Activated T-cell treated with anti-CD3 and anti-CD28 coated beads, Interleukin-2, amount 50 U/mL, for 1 hour (primary cell): ENCODE measurements at places on chromosomes 4 and X.

DNA sequence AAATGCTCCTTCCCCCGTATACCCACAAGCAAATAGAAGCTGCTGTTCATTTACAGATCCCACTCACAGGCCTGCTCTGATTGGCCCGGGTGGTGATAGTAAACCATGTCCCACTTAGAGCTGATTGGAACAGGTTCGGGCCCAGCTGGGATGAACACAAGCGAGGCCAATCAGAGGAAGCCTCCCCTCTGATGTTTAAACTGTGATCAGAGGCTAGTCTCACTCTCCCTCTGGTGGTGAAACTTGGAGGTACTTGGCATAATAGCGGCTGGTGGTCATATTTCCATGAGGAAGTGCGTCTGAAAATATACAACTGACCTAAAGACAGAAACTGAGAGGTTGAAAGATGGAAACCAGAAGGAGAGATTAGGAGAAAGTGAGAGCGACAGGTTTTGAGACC, 51.5 kb upstream of the TRPC3 start:
- no peak for DNase-seq

- no peak for DNase-seq
These were observed 29.4 kb downstream of the FAT4 start for GRCh38 chr4:125344198-125344597.

DNA sequence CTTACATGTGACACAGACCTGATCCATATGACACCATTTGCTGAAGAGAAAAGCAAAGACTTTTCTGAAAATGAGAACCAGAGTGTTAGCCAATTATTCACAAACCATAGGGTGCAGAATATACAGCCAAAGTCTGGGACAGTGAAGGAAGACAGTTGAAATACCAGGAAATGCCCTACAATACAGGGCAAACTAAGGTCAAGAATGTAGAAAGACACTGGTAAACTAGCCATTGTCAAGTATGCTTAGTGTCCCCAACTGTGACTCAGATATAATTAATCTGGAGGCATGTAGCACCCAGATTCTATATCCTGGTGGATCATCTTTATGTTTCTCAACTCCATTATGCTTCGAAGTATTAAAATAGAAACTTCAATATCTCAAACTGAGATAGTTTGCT, 200.9 kb upstream of the FSTL5 start:
- no peak for DNase-seq

DNA sequence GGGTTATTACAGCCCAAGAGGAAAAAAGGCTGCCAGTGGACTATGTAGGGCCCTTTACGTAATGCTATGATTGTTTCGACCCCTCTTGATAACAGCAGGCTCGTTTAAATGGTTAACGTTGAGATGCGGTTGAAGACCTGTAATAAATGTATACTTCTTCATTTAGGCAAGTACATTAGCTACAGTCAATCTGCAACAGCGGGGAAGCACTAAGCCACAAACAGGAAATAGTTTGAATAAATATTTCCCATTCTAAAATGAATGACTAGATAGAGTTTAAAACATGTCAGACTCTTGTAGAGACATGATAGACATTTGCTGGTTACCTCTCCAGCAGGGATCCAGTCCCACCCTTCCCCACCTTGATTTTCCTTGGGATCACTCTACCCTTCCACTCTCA, 38.1 kb upstream of the STIM2 start:
- no peak for DNase-seq

GRCh38 chrX:41177297-41177696, 92.1 kb downstream of the USP9X start:
- no peak for DNase-seq

GRCh38 chrX:40158036-40158706, 60.4 kb upstream of the BCOR start:
- DNase-seq = peak; percentile 62

DNA sequence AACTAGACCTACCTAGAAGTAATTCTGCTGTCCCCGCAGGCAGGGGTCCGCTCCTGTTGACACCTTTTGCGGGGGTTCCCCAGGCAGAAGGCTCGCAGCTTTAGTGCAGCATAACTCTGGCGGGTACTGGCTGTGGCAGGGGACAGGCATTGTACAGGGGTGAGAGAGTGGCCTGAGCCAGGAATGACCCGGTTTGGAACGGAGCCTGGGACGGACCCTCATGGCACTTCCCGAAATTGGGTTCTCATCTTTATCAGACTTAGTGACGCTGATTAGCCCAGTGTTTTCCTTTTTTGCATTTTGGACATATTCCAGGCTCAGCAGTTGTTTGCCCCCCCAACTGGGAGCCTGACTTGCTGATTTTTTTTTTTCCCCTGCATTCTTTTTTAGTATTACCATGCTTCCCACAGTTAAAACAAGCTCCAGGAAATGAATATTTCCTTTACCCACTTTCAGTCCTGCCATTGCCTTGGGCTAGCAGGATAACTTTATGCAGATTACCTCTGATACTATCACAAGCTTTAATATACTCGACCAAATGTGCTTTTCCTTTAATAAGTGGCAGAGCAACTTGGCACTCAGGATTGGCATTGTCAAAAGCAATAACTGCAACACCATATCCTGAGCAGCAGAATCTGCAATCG, 55.8 kb upstream of the WDR1 start:
- no peak for DNase-seq

- DNase-seq = no peak
These were observed 534.3 kb downstream of the ADGRL3 start for GRCh38 chr4:61734409-61734808.

DNA sequence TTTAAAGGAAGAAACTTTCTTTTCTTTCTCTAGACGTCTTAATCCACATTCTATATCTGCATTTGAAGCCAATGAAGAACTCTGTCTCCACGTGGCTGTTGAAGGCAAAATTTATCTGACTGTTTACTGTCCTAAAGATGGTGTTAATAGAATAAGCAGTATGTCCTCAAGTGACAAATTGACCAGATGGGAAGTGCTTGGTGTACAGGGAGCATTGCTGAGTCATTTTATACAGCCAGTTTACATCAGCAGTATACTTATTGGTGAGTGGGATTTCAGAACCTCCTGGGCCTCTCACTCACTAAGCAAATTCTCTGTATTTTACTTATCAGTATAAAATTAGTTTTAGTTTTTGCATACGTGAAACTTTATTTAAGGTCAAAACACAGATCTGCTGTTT, 33.7 kb downstream of the ADAD1 start:
- no peak for DNase-seq

GRCh38 chr4:77146186-77147078, 10.6 kb upstream of the CCNG2 start:
- DNase-seq = no peak

DNA sequence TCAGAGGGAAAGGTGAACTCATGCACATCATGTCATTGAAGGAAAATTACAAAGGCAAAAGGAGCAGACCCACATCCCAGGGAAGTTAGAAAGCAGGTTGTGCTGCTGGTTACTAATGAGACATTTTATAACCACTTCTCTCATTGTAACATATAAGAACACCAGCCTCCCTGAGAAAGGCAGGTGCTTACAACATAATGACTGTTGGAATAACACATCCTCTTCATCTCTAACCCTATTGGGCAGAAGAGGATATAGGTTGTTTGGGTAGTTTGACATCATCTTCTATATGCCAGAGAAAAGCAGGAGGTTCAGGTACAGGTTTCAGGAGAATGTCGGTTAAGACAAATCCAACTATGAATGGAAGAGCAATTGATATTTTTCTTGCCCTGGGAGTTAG, 77.6 kb downstream of the MAOA start:
- DNase-seq = no peak

- no peak for DNase-seq
These were observed 201.6 kb downstream of the STIM2 start for GRCh38 chr4:27062256-27062655.

DNA sequence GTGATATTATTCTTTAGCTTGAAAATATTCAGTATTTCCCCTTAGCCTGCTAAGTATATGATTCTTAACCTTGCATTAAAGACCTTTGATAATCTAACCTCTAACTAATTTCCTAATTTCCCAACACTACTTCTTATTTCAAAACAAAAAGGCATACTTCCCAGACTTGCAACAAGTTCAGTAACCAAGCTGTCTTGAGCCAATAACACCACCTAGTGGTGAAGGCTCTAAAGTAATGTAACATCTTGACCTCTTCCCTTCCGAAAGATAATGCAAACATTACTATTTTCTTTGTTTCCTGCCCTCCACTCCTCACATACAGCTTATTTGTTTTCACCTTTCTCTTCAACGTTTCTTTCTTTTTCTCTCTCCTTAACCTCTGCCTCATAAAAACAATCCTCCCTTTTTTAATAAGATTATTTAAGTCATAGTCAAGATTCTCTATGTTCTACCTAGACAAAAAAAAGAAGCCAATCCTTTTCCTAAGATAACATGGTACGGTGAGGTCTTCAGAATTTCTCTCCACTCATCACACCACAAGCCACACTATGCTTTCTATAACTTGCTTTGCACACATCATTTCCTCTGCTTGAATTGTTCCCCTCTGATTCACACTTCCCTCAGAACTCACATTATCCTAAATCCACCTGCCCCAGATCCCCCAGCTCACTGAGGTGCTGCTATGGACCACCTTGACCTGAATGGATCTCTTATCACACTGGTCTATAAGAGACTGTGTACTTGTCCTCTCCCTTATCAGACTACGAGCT, 3.5 kb downstream of the FAT1 start:
- no peak for DNase-seq

DNA sequence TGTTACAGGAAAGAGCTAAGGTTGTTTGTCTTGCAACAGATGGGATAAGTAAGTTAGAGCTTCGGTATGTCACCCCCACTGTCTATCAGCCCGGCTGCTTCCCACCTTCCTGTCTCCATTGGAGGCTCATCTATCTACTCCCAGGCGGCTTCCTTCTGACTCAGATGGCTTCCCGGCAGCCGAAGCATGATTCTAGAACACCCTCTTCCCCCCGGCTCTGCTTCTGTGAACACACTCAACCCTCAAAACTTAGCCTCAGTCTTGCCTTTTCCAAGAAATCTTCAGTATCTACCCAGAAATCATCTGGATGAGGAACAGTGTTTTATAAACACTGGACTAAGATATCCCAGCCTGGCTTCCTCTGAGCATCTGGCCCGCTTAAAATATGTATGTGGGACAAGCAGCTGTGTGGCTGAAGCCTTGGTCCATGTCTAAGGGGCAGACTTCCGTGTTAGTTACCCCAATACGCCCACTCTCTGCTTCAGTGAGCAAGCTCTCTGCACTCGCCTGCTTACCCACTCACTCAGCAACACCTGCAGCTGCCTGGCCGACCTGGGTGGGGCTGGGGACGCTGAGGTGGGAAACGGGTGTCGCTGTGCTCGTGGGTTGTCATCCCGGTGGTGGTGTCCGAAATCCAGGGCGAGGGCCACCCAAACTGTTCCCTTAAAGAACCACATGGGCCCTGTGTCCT, 12.0 kb upstream of the SLC2A9 start:
- DNase-seq = no peak

GRCh38 chr4:164904941-164905340, 28.0 kb downstream of the APELA start:
- DNase-seq = no peak

- DNase-seq = no peak
These were observed 49.5 kb downstream of the SUPT20HL2 start for GRCh38 chrX:24264383-24264782.

DNA sequence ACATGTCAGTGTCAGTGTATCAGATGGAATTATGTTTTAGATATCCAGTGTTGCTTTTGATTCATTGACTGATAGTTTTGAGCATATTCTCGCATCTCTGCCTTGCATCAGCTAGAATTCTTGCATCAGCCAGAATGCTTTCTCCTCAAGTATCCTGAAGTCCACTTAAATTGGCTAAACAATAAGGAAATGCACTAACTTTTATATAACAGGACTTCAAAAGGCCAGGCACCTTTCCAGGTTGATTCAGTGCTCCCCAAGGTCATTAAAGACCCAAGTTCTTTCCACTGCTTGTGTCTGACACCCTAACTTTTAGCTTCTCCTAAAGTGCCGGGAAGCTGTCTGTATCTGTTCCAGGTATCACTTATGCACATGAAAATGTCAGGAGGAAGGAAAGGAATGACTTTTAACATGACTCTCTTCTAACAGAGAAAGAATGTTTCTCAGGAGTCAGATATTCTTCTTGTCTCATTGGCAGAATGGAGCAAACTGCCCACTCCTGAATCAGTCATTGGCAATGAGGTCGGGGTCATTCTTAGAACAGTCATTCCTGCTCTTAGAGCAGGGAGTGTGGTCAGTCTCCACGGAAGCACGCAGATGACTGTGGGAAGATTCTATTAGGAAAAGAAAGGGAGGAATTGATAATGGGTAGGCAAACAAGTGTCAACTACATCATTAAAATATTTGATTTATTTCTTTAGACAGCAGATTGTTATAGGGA, 92.9 kb upstream of the TLL1 start:
- no peak for DNase-seq

- DNase-seq = no peak
These were observed 14.1 kb downstream of the ENPEP start for GRCh38 chr4:110489901-110490508.

DNA sequence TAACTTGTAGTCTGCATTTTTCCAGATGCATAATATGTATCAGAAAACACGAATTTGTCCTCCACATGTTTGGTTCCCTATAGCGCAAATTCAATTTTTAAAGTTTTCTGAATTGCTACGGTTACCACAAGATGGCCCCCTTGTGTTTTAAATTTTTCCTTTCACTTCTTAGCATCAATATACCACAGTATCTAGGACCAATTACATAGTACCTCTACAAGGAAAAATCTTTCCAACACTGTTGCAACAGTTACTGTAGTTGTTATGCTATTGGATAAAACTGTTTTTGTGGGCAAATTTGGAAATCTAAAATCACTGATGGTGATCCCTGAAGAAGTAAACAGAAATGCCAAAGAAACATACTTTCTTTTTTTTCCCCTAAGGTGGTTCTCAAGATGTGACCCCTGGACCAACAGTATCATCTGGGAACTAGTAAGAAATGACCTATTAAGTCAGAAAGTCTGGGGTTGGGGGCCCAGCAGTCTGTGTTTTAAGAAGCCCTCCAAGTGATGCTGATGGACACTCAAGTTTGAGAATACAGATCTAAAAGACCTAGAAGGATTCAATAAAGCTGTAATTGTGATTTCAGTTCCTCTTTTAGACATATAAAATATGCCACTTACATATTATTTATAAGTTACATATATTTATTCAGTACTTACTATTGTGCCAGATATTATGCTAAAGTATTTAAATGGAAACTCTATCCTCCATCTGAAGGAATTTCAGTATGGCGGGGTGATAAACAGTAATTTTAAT, 3.1 kb downstream of the ZGRF1 start:
- DNase-seq = no peak

- no peak for DNase-seq
These were observed 17.0 kb downstream of the PRSS12 start for GRCh38 chr4:118335774-118336173.

DNA sequence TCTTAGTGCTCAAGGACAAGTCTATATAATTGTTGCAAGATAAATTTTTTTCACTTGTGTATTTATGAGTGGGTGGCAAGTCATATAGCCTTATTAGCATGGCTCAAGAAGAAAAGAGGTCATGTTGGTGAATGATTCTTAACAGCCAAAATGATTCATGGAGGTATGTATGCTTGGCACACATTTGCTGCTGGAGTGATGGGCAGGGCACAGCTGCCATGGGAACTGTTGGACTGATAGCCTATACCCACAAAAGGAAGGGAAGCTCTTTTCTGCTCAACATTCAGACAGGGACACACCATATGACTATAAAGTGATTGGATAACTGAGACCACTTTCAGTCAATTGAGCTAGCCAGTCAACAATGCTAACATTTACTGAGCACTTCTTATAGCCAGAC, 46.8 kb upstream of the PITX2 start:
- no peak for DNase-seq

- no peak for DNase-seq
These were observed 7.2 kb downstream of the RAB33B start for GRCh38 chr4:139461022-139461628.

GRCh38 chrX:9927698-9928482, 39.3 kb upstream of the CLDN34 start:
- DNase-seq = no peak
